Uterine smooth muscle cell (primary cell): ENCODE measurements at places on chromosomes 5 and 9. TPM values are rescaled to one million over a fixed set of nuclear protein-coding genes. Genes with fewer than 3 reads are reported as not detected.

The LMX1B gene
- total RNA-seq: not detected in 2 replicates

The MORN5 gene
- 0.33 TPM in 1 of 2 replicates, not detected in the other for total RNA-seq

The TERT gene
- under 0.01 TPM in 1 of 2 replicates, not detected in the other for total RNA-seq

The RALGPS1 gene
- 2.0 and 5.0 TPM in 2 replicates for total RNA-seq

The SLC4A9 gene
- total RNA-seq: not detected in 2 replicates

The MRPS30 gene
- total RNA-seq: 68.4 and 85.7 TPM in 2 replicates

The WDR38 gene
- 0.11 TPM in 1 of 2 replicates, not detected in the other for total RNA-seq

The PHF24 gene
- under 0.01 and 0.11 TPM in 2 replicates for total RNA-seq

The VLDLR gene
- 27.1 and 37.4 TPM in 2 replicates for total RNA-seq

The KLF9 gene
- 33.4 and 33.5 TPM in 2 replicates for total RNA-seq

The HACD4 gene
- 9.1 and 9.9 TPM in 2 replicates for total RNA-seq

The ENTREP1 gene
- not detected in 2 replicates for total RNA-seq

The TRMT10B gene
- 4.2 TPM in 2 replicates for total RNA-seq

The INSL4 gene
- total RNA-seq: not detected in 2 replicates

The PIP5KL1 gene
- 1.2 and 3.1 TPM in 2 replicates for total RNA-seq

The HAVCR2 gene
- 0.25 and 0.44 TPM in 2 replicates for total RNA-seq

The ITGA2 gene
- total RNA-seq: 40.7 and 122 TPM in 2 replicates

The SH2D3C gene
- 0.11 and 0.25 TPM in 2 replicates for total RNA-seq

The SCAI gene
- 13.3 and 22.6 TPM in 2 replicates for total RNA-seq

The PLAC8L1 gene
- not detected in 2 replicates for total RNA-seq

The WNT8A gene
- total RNA-seq: not detected in 2 replicates

The FREM1 gene
- 0.11 and 1.1 TPM in 2 replicates for total RNA-seq

The LIX1 gene
- total RNA-seq: not detected in 2 replicates

The OBP2B gene
- total RNA-seq: not detected in 2 replicates

The IFNA2 gene
- not detected in 2 replicates for total RNA-seq

The SPATA31E1 gene
- total RNA-seq: under 0.01 TPM in 1 of 2 replicates, not detected in the other

The SLC46A2 gene
- not detected in 2 replicates for total RNA-seq

The SKP1 gene
- total RNA-seq: 236 and 284 TPM in 2 replicates

The ITGA1 gene
- 9.5 and 17.7 TPM in 2 replicates for total RNA-seq

The CORO2A gene
- 0.12 and 0.44 TPM in 2 replicates for total RNA-seq

The SPACA9 gene
- total RNA-seq: 2.1 and 2.6 TPM in 2 replicates

The SPOCK1 gene
- 42.7 and 167 TPM in 2 replicates for total RNA-seq

The IQGAP2 gene
- 2.1 and 3.5 TPM in 2 replicates for total RNA-seq

The ADGRD2 gene
- not detected in 2 replicates for total RNA-seq

The SLC23A1 gene
- not detected in 2 replicates for total RNA-seq

The LECT2 gene
- total RNA-seq: not detected in 2 replicates

The BARHL1 gene
- not detected in 2 replicates for total RNA-seq

The DOK3 gene
- total RNA-seq: 0.62 and 1.3 TPM in 2 replicates

The CDC14B gene
- total RNA-seq: 9.2 and 16.6 TPM in 2 replicates

The TRIM7 gene
- 2.1 and 2.4 TPM in 2 replicates for total RNA-seq

The KCNV2 gene
- total RNA-seq: not detected in 2 replicates

The ZNF622 gene
- 67.7 and 74.9 TPM in 2 replicates for total RNA-seq

The PROB1 gene
- total RNA-seq: 0.87 and 1.00 TPM in 2 replicates

The C5orf47 gene
- 0.11 and 0.12 TPM in 2 replicates for total RNA-seq
